ENCODE measurements at places on chromosomes 12 and 14.
A peak's percentile ranks its signal among the peaks of the same experiment; 100 is the strongest.

DNA sequence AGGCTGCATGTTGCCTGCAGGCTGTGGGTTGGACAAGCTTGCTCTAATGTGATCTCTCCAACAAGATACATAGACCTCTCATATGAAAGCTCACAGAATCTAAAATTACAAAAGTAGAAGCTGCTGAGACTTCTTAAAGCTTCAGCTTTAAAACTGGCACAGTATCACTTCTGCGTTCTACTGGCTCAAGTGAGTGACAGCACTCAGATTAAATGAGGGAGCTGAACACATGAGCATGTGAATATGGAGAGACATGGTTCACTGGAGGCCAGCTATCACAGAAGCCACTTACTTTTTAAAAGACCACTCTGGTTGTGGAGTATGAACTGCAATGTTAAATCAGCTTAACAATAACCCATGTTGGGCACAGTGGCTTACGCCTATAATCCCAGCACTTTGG is 29.1 kb upstream of the ANO6 start:
- no peak for DNase-seq

GRCh38 chr12:62957233-62957953 is 22.4 kb upstream of the PPM1H start:
- no peak for DNase-seq

DNA sequence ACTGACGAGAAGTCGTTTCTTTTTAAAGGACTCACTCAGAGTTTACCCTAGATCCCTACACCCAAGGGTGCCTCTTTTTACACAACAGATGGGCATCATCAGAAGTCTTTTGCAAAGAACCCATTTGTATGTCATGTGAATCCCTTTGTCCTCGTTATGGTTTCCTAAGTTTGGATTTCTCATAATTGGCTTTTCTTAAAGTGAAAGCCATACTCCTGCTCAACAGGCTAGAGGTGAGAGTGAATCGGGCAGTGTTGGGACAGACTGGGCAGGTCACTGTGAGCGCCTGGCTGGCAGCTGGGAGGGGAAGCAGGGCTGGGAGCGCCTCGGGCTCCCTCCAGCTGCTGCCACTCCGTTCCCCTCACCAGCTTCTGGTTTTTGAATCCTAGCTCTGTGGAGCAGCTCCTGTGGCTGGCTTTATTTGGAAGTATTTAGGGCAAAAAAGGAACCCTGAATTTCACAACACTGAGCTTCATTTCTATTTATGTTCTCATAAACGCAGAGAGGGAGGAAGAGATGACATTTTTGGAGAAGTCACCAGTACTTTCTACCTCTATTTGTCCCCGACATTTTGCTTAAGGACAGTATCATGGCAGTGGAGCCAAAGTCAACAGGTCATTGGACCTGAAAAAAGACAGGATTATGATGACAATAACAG is 63.8 kb upstream of the ACTN1 start:
- peak; percentile 33 for DNase-seq

- no peak for DNase-seq
These were observed 426.2 kb downstream of the ZFP36L1 start for GRCh38 chr14:68366656-68367055.

GRCh38 chr14:47264842-47265241 is 410.6 kb downstream of the MDGA2 start:
- no peak for DNase-seq

GRCh38 chr12:104496336-104496735 is 39.6 kb downstream of the CHST11 start:
- DNase-seq: no peak

DNA sequence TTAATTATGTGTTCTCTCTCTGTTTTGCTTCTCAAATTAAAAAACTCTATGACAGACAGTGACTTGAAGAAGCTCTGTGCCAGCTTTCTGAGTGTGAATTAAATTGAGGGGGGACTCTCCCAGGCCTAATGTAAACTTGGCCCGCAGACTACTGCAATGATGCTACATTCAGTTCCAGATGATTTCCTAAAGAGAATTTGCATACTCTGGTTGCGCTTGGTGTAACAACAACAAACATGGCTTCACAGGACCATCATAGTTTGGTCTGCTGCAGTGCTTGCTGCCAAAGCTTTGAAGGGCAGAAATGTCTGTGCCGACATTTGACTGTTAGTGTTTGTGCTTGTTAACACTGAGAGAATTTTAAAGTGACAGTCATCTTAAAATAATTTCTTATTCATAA is 25.0 kb downstream of the CFAP54 start:
- no peak for DNase-seq

- DNase-seq: no peak
These were observed 198.4 kb upstream of the FOXN3 start for GRCh38 chr14:89615421-89615820.

GRCh38 chr14:95701846-95702221 is 12.1 kb downstream of the TCL1A start:
- DNase-seq: no peak

DNA sequence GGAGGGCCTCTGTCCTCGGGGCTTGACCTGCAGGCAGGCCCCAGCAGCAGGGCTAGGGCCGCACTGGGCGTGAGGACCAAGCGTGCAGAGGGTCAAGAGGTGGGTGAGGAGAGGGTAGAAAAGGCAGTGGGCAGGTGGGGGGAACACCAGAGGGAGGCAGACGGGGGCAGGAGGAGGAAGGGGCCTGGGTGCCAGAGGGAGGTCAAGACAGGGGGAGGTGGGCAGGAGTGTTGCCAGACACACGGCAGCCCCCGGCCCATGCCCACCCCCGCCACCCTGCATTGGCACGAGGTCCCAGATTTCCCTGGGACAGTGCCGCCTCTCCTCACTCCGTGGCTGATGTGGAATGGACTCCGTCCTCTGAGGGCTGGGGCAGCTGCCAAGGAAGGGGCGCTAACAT is 8.2 kb downstream of the TMEM121 start:
- DNase-seq: no peak

GRCh38 chr12:47574252-47575021 is 131.4 kb downstream of the RPAP3 start:
- DNase-seq: no peak

- DNase-seq: no peak
These were observed 1.3 kb downstream of the PRPH start for GRCh38 chr12:49296034-49296835.

GRCh38 chr12:26378711-26379110 is 183.3 kb downstream of the SSPN start:
- DNase-seq: no peak

- no peak for DNase-seq
These were observed 60.2 kb upstream of the RTRAF start for GRCh38 chr14:51929166-51929565.

DNA sequence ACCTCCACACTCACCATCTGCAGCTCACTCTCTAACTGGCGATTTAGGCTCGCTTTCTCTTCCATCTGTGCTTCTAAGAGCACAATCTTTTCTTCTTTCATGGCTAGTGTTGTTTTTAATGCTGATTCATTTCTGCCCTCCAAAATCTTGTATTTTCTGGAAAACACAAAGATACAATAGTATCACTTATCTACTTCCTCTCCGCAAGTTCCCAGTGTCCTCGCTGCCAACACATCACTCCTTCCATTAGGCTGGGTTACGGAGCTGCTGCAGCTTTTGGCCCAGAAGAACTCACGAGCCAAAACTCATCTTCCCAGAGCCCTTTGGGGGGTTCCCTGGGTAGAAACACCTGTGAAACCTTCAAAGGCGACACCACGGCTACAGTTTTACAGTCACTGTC is 63.8 kb upstream of the GPR68 start:
- no peak for DNase-seq

- no peak for DNase-seq
These were observed 416.6 kb downstream of the LRIG3 start for GRCh38 chr12:58503731-58504130.
